NCI-H1417 treated with DMSO at 0.1 percent for 48 hours (cell line): ENCODE measurements at places on chromosomes 7 and 10.

DNA sequence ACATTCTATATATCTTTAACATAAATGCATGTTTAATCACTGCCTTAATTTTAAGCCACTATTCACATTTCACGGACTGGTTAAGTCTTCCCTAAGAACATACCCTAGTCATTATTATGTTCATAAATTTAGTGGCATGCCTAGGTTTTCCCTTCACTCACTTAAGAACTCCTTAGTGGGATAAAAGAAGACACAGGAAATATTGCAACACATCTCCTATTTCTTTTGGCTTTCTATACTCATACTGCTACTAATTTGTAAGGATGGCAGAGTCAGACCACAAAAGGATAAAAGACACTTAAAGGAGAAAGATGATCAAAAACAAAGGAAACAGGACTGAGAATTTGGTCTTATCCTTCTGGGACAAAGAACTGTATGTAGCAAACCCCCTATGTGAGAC is 951.4 kb downstream of the SORCS3 start:
- DNase-seq = no peak

DNA sequence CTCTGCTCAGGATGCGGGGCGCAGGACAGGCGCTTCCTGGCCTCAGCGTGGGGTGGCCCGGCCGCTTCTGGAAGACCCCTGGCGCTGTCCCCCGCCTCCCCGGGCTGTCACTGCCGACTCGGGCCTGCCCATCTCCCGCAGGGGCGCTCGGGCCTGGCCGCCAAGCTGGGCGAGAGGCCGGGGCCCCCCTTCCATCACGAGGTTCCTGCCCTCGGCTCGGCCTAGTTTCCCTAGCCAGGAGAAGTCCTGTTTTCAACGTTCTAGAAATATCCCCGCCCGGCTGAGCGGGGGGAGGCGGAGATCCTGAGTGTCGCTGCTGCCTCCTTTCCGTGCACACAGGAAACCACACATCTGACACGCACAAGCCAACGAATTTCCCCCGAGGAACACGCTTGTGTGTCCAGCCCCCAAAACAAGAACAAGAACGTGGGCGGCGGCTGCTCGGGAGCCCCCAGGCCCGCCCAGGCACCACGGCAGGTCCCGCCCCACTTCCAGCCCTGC is 33.7 kb downstream of the AP5Z1 start:
- no peak for DNase-seq

DNA sequence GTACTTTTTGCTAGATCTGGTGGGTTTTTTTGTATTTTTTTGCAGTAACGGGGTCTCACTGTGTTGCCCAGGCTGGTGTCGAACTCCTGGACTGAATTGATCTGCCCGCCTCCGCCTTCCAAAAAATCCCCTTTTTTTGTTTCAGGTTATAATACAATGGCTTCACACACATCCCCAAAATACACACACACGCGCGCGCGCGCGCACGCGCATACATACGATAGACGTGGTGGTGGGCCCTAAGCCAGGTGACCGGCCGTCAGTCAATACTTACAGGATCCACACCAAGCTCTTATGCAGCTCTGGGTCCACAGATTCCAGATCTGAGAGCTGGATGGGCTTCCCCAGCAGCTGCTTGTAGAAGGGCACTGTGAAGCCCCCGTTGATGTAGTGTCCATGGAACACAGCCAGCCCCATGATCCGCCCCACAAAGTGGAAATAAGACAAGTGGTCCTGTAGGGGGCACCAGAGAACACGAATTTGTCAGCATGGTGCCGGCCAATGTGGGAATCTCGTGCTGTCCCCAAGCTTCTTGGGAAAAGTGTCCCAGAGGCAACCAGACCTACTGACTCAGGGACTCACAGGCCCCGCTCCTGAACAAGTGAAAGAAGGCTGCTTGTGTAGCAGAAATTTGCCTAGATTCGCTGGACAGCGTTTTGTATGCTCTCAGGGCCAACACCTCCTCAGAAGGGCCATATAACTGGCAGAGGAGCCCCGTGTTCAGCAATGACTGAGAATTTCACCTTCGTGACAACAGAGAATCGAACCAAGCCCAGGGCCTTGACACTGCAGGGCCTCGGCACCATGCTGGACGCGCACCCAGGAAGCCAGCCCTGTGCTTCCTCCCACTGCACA is 103.6 kb downstream of the SMURF1 start:
- peak; percentile 25 for DNase-seq

DNA sequence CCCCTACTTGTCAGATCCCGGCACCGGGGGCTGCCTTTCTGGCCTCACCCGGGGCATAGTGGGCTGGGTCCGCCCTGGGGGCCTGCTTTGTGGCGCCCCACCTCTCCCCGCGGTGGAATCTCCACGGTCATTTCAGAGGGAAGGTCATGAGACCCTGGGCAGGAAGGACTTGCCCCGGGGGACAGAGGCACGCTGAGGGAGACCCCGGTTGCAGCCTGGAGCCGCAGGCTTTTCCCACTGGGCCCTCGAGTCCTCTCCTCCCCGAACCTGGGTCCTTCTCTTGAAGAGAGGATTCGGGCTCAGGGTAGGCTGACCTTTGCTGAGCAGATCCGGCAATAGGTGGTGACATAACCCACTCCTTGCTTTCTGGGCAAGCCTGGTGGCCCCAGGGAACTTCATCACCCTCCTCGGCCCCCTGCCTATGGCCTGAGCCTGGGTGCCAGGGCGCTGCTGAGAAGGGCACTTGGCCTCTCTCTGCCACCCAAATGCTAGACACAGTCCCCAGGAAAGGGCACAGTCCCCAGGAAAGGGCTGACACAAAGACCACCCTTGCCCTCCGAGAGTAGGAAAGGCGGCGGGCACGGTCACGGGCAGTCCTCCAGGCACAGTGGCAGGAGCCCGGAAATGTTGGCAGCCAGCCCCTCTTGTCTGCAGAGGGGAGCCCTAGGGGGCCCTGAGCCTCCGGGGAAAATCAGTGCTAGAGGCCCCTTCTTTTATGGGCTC is 36.2 kb downstream of the FKBP6 start:
- DNase-seq = no peak

GRCh38 chr10:97981816-97982215 is 48.6 kb downstream of the CRTAC1 start:
- no peak for DNase-seq

GRCh38 chr10:130568246-130568645 is 432.1 kb downstream of the GLRX3 start:
- no peak for DNase-seq

GRCh38 chr10:104057717-104058116 is 28.0 kb downstream of the COL17A1 start:
- DNase-seq = no peak

- DNase-seq = no peak
Measured at GRCh38 chr10:71031026-71031425, 142.7 kb upstream of the PCBD1 start.
